Right cardiac atrium (tissue), 5 donors: ENCODE measurements at places on chromosomes 1 and 21. TPM values are rescaled to one million over a fixed set of nuclear protein-coding genes. Genes with fewer than 3 reads are reported as not detected.

The GUCA2B gene
- total RNA-seq = not detected

The GNAT2 gene
- not detected for total RNA-seq

The KCNE1 gene
- 3.6 TPM for total RNA-seq

The CRNN gene
- not detected for total RNA-seq

The ST6GALNAC3 gene
- 19.9 TPM for total RNA-seq

The MAN1C1 gene
- total RNA-seq = 10.6 TPM

The UTS2 gene
- not detected for total RNA-seq

The MROH7 gene
- total RNA-seq = 12.8 TPM

The MYOC gene
- 4.0 TPM for total RNA-seq

The TMEM81 gene
- total RNA-seq = 1.6 TPM

The SPATA21 gene
- total RNA-seq = not detected

The LPAR3 gene
- 49.0 TPM for total RNA-seq

The CELA2A gene
- total RNA-seq = not detected

The CFAP45 gene
- total RNA-seq = 3.7 TPM

The FCRL1 gene
- not detected for total RNA-seq

GRCh38 chr1:11481019-11481418 is 2.1 kb downstream of the DISP3 start:
- DNase-seq = no peak

DNA sequence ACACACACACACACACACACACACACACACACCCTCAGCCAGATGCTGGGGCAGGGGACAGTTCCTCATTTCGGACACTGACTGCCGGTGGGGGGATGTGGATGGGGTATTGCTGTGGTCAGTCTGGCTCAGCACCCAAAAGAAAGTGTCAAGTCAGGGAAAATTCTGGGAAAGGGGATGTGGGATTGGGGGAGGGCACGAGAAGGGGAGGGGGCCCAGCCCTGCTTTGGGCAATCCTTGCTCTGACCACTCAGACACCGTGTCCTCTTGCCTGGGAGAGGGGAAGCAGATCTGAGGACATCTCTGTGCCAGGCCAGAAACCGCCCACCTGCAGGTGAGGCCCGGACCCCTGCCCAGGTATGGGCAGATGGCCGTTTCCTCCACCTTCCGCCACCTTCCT is at the start of gene C1QC:
Gene C1QC, plus strand, starts transcription at position 253 of the 400 bp plus-strand sequence. CDS start 391 bp downstream, outside the sequence.
- DNase-seq = peak; percentile 78

GRCh38 chr1:63405987-63406386 is 38.6 kb downstream of the ALG6 start:
- DNase-seq = no peak

DNA sequence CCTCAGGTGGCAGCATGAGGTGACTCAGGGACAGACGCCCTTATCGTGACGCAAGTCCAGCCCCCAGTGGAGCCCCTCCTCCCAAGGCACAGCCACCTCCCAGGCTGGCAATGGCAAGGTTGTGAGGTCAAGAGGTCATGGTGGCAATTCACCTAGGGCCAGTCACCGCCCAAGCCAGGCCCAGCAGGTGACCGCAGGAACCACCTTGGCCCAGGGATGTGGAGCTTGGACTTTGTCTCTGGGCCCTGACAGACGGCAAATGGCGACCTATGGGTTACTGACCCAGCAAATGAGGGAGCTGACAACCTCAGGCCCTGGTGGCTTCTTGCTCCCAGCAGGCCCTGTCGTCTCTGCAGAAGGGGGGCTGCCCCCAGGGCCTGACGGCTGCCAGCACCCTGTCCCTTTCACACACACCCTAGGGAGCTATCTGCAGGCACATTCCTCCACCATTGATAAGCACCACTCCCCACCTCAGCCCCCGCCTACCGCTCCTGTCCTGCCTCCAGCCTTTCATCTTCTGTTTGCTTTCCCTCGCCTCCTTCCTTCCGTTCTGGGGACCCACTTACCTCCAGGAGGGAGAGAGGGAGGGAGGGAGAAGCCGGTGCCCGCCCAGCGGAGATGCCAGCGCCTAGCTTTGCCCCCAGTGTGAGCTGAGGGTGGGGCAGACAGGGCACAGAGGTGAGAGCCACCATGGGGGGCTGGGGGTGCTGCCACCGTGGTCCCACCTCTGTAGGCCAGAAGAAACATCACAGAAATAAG is 12.1 kb downstream of the EPHA2 start:
- peak; percentile 50 for DNase-seq

DNA sequence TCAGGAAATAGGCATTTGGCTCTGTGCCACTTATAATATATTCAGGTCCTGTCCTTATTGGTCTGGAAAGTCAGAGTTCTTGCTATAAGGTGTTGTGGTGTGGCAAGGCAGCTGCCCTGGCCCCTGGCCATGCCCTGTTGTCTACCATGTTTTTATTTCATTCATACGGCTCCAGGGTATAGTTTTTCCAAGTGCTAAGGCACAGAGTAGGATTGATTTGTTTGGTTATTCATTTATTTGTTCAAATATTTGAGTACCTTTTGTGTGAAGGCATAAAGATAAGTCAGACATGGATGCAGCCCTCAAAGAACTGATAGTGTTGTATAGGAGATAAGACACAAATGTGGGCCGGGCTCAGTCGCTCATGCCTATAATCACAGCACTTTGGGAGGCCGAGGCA is 10.1 kb downstream of the ZBTB8B start:
- DNase-seq = no peak

DNA sequence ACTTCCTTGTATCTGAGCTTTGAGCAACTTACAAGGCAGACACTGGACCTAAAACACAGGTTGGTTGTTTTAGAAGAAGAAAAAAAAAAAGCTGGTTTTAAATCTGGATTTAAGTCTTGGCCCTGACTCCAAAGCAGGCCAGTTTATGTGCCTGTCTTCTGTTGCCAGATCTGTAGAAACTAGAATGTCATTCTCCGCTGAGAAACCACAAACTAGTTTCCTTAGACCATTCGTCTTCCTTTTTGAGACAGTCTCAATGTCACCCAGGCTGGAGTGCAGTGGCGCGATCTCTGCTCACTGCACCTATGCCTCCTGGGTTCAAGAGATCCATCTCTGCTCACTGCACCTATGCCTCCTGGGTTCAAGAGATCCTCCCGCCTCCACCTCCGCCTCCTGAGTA is 33.9 kb downstream of the APP start:
- DNase-seq = no peak

DNA sequence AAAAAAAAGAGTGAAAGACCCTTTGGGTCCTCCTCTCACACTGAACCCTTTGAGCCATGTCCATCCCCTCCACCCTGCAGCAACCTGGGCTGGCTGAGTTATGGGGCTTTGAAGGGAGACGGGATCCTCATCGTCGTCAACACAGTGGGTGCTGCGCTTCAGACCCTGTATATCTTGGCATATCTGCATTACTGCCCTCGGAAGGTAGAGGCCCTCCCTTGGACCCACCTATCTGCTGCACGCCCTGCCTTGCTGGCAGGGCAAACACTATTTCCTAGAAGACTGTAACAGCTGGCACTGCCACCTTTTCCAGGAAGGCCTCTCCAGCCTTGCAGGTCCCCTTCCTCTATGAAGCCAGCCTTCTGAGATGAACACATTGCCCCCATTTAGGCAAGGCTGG is 1.1 kb downstream of the SLC50A1 start:
- no peak for DNase-seq

GRCh38 chr1:236142253-236143103 is at the start of gene GPR137B:
Gene GPR137B, plus strand, starts transcription at chr1:236142539. Its CDS starts 84 bp downstream, at chr1:236142623.
- peak; percentile 83 for DNase-seq

GRCh38 chr1:178055093-178055492 is 38.8 kb upstream of the RASAL2 start:
- DNase-seq = peak; percentile 39

- DNase-seq = no peak
Observed at GRCh38 chr1:157412308-157412707, 140.0 kb downstream of the FCRL5 start.

- DNase-seq = peak; percentile 7
Observed at GRCh38 chr21:43295066-43295958, 126.5 kb downstream of the CRYAA start.

- DNase-seq = no peak
Observed at GRCh38 chr1:100604372-100604771, 66.4 kb downstream of the GPR88 start.

DNA sequence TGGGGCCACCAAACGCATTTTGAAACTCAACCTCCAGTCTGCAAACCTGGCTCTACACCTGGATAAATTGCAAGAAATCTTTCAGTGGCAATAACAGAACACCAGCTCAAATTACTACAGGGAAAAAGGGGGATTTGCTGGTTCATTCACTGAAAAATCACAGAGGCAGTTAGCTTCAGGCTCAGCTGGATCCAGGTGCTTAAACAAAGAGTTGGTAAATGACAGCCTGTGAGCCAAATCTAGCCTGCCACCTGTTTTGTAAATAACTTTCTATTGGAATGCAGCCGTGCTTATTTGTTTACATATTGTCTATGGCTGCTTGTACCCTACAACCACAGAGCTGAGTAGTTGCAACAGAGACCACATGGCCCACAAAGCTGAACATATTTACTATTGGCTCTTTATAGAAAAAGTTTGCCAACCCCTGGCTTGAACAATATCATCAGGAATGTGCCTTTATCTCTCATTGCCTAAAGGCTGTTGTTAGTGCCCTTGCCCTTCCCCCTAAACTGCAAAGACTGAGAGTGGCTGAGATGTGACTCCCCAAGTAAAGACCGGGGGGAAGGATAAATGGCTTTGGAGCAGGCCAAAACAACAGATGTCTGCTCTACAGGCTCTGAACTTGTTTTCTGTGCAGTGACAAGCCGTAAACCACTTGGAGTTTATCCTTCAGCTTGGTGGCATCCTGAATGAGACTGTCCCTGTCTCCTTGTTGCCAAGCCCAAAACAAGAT is 21.5 kb upstream of the PTPRF start:
- DNase-seq = no peak

GRCh38 chr1:183103147-183103546 is 79.9 kb downstream of the LAMC1 start:
- no peak for DNase-seq

- DNase-seq = no peak
Observed at GRCh38 chr1:6179564-6180175, 451 bp downstream of the CHD5 start.

GRCh38 chr1:181296180-181296579 is 187.1 kb upstream of the CACNA1E start:
- DNase-seq = no peak

DNA sequence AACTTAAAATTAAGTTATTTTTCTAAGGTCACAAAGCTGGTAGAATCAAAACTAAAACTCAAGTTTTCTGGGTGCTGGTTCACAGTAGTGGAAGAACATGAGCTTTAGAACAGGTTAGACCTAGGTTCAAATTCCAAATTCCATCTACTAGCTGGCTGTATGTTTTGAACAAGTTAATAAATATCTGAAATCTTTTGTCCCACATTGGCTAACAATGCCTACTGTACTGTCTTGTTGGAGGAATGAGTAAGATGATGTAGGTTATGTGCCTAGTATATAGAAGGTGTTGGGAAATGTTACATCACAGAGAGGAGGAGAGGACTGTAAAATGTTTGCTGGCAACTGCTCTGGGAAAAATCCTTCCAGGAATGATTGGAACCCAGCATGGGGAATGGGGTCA is 14.0 kb upstream of the CD247 start:
- DNase-seq = no peak

- DNase-seq = no peak
Observed at GRCh38 chr1:45001011-45001481, 10.1 kb downstream of the HECTD3 start.

GRCh38 chr1:197438010-197438790 is 170.1 kb downstream of the CRB1 start:
- no peak for DNase-seq

- DNase-seq = peak; percentile 63
Observed at GRCh38 chr1:45299981-45300668, 26.6 kb upstream of the HPDL start.

- DNase-seq = no peak
Observed at GRCh38 chr1:157199421-157199755, 61.2 kb upstream of the ETV3 start.

DNA sequence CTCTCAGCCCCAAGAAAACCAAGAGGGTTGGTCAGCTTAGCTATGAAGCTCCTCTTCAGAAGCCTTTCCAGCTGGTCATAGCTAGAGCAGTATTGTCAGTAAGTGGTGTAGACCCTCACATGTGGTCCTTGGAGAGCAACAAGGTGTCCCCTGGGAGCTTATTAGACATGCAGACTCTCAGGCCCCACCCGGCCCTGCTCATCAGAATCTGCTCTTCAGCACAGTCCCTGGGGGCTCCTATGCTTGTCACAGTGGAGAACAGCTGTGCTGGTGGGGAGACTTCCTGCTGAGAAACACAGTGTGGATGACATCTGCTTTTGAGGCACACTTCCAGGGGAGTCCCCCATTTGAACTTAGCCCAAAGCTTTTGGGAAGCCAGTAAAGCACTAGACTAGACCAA is 21.9 kb upstream of the NEK2 start:
- DNase-seq = no peak

DNA sequence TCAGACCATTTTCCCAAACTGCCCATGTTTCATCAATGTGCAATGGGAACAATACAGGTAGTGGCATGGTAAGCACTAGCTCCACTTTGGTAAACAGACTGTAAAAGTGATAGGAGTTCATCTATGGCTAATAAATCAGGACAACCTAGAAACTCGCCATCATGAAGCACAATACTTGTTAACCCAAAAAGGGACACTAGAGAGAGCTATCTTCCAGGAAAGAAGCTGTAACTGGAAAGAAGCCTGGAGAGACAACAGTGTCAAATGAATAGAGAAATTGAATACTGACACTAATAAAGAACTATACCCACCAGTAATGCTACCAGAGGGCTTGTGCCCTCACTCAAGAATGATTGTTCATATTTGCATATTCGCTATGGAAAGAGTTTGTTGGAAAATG is 164.7 kb upstream of the RGS18 start:
- no peak for DNase-seq

- DNase-seq = no peak
Observed at GRCh38 chr1:62089570-62089969, 105.1 kb upstream of the L1TD1 start.

GRCh38 chr21:39422527-39423241 is 22.9 kb downstream of the LCA5L start:
- no peak for DNase-seq

DNA sequence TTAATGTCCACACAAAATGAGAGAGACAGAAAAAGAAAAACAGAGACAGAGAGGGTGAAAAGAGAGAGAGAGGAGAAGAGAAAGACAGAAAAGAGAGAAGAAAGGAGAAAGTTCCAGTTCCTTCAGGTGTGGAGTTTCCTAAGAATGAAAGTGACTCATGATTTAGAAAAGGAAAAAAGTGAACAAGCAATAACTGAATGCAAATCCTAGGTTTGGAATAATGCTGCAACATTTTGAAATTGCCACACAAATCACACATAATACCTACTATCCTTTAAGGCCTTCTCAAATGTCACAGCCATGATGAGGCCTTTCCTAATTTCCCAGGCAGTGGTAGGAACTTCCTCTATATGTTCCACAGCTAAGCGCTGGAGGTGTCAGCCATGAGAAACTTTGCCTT is 31.5 kb upstream of the XPR1 start:
- DNase-seq = no peak

GRCh38 chr1:50292276-50292675 is 131.0 kb downstream of the DMRTA2 start:
- DNase-seq = no peak
